Lower leg skin (tissue), 4 donors: ENCODE measurements at places on chromosomes 7 and 10. TPM values are rescaled to one million over a fixed set of nuclear protein-coding genes. Genes with fewer than 3 reads are reported as not detected.

The SYCE1 gene
- total RNA-seq: not detected

The TBX20 gene
- total RNA-seq: not detected

The SLC26A3 gene
- total RNA-seq: 0.13 TPM

The CRHR2 gene
- not detected for total RNA-seq

The KEL gene
- total RNA-seq: not detected

The SPRN gene
- 0.13 TPM for total RNA-seq

The EIF3B gene
- 150 TPM for total RNA-seq

The SYT15B gene
- 1.3 TPM for total RNA-seq

The C10orf53 gene
- total RNA-seq: not detected

The CDNF gene
- total RNA-seq: 9.8 TPM

The VWA2 gene
- total RNA-seq: 14.2 TPM

The FAM204A gene
- total RNA-seq: 34.6 TPM

The TAS2R5 gene
- total RNA-seq: 1.6 TPM
